ENCODE measurements at places on chromosomes 1 and 21. TPM values are rescaled to one million over a fixed set of nuclear protein-coding genes. Genes with fewer than 3 reads are reported as not detected.

DNA sequence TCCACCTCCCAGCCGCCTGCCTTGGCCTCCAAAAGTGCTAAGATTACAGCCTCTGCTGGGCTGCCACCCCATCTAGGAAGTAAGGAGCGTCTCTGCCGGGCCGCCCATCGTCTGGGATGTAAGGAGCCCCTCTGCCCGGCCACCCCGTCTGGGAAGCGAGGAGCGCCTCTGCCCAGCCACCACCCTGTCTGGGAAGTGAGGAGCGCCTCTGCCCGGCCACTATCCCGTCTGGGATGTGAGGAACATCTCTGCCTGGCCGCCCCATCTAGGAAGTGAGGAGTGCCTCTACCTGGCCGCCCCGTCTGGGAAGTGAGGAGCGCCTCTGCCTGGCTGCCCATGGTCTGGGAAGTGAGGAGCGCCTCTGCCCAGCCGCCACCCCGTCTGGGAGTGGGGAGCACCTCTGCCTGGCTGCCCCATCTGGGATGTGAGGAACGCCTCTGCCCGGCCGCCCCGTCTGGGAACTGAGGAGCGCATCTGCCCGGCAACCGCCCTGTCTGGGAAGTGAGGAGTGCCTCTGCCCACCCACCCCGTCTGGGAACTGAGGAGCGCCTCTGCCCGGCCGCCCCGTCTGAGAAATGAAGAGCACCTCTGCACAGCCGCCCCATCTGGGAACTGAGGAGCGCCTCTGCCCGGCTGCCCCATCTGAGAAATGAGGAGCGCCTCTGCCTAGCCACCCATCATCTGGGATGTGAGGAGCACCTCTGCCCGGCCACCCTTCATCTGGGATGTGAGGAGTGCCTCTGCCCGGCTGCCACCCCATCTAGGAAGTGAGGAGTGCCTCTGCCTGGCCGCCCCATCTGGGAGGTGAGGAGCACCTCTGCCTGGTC lies 137.8 kb upstream of the PALMD start:
- DNase-seq: no peak

The ZMYND12 gene
- total RNA-seq: 0.42 TPM

DNA sequence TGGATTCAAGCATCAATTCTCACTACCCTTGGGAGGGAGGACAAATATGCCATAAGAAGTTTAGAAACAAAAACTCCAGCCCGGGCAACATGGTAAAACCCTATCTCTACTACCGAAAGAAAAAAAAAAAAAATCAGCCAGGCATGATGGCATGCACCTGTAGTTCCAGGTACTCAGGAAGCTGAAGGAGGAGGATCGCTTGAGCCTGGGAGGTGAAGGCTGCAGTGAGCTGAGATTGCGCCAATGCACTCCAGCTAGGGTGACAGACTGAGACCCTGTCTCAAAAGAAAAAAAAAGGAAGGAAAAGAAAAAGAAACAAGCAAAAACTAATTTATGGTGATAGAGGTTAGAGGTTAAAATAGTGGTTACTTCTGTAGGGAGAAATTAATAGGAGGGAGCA lies 9.6 kb downstream of the ZNF644 start:
- no peak for DNase-seq

GRCh38 chr21:18602711-18603110 lies 199.1 kb upstream of the TMPRSS15 start:
- DNase-seq: no peak

DNA sequence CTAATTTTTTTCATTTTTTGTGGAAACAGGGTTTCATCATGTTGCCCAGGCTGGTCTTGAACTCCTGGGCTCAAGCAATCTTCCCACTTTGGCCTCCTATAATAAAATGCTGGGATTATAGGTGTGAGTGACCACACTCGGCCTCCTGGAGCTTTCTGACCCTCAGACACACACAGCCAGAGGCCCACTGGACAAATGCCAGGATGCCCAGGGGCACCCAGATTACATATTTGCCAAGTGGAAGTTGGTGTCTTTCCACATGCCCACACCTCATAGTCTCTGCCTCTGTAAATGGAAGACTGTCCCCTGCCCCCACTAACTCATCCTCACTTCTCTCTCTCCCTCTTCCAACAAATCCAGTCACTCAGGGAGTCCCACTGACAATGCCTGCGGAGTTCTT lies 63.4 kb upstream of the LRP8 start:
- no peak for DNase-seq

The EPHA10 gene
- total RNA-seq: 0.42 TPM

GRCh38 chr1:220353229-220354012 lies 81.2 kb upstream of the RAB3GAP2 start:
- DNase-seq: peak; percentile 64

The APCS gene
- not detected for total RNA-seq

- DNase-seq: no peak
Observed at GRCh38 chr1:112558634-112559033, 49.9 kb downstream of the WNT2B start.

DNA sequence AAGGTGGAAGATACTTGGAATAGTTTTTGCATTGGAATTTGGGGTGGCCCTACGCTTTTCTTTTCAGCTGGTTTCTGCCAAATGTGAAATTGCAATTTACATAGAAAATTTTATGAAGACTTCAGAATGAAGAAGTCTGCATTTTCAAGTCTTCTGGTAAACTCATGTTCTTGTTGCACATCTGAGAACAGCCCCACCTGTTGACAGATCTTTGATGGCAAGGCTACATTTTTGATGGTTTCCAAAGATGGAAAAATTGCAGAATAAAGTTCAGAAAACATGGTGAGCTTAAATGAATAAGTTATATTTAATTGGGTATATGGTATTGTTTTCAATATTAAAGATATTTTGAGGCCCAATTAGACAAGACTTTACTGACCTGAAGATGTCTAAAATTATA lies 25.4 kb downstream of the OLFM3 start:
- DNase-seq: no peak

DNA sequence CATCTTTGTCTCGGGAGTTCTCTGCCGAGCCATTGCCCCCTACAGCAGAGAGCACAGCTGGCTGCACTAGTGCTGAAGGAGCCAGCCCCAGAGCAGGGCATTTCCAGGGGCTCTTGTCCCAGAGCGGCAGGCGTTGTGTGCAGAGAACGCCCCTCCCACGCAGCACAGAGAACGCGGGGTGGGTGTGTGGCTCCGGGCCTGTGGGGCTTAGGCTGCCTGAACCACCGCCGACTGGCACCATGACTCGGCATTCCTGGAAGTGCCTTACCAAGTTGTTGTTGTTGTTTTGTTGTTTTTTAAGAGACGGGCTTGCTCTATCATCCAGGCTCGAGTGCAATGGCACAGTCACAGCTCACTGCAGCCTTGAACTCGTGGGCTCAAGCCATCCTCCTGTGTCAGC lies 15.8 kb upstream of the DIP2A start:
- DNase-seq: no peak

The WNT3A gene
- 0.20 TPM for total RNA-seq
